ENCODE measurements at places on chromosomes 12 and 14.
A peak's percentile ranks its signal among the peaks of the same experiment; 100 is the strongest.

DNA sequence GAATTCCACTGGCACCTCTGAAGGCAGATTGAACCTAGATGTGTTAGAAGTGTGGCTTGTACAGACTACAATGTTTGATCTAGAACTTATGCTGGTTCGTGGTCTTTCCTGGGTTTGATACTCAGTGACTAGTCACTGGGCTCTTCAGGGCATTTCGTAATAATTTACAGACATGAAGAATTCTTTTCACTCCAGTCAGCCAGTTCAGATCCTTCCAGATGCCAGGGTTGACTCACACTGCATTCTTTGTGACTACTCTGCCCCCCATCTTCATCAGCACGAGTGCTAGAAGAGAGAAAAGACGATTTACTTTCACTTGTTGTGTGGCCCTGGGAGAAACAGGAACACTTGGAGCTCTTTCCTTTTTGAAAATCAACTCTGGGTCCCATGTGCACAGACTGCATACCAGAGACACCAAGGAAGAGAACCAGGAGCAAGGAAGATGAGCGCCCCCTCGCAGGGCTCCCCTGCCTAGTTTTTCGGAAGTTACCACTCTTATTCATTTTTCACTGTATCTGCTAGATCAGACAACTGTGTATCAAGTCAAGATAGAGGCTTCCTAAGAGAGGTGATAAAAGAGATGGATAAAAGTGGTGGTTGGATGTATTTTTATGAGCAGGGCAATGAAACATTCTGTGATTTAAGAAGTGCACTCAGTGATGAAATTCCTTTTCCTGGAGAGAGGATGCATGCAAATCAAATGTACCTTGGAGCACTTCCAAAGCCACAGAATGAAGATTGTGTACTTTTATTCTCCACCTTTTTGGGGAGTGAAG is 33.5 kb upstream of the EVL start:
- DNase-seq = no peak

DNA sequence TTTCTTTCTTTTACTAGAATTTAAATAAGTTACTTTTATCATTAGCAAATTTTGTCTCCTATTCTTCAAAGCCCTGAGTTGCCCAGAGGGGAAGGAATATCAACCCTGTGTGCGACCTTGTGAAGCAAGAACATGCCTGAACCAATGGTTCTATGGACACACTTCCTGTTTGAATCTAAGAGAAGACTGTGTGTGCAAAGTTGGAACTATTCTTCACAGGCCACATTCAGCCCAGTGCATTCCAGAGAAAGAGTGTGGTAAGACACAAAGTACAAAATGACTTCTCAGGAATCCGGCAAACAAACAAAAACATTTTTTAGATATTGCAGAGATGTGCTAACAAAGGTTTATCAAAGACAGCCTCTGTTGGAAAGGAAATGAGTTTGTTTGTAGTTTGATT is 90.8 kb upstream of the PTPRQ start:
- no peak for DNase-seq

DNA sequence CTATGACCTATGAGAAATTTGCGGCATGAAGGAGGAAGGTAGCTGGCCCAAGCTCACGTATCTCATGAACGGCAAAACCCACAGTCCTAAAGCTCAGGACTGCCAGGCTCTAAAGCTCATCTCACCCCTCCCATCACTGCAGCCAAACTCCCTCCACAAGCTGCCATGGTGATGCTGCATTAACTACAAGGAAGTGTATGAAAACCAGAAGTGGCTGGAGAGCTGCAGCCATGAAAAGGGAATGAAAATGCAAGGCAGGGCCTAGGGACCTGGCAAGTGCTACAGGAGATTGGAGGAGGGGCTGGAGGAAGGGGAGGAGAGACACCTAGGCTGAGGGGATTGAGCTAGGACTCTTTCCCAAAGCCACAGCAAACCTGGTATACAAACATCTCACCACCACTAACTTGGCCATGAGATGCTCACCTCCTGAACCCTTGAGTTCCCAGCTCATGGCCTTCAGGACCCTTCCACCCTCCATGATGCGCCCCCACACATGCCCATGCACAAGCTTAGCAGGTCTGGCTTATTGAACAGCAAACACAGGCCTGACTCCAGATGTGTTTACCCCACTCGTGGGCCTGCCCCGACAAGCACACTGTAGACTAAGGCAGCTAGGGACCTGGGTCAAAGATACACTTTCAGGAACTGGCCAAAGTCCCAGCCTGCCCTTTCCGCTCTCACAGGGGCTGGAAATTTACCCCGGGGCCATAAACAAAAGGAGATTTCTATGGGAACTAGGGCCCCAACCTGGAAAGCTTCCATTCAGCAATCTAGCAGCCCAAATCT is 42.0 kb downstream of the LTBP2 start:
- DNase-seq = no peak

DNA sequence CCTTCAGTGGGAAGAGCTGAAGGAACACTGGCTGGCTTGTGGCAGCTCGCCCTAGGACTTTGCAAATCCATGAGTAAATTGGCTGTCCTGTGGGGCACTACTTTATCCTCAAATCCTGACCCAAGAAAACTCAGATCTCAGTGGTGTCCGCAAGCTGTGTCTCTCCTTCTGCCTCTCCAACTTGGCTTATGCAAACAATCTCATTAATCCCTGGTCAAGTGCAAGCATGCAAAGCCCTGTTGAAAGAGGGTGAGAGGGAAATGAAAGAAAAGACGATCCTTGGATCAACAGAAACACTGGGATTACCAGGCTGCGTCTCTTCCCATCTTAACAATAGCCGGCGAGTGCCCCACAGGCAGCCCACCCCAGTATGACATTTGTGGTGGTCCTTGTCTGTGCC is 901.6 kb downstream of the BCL11B start:
- DNase-seq = no peak

GRCh38 chr12:14896521-14897169 is 11.0 kb upstream of the MGP start:
- DNase-seq = no peak

DNA sequence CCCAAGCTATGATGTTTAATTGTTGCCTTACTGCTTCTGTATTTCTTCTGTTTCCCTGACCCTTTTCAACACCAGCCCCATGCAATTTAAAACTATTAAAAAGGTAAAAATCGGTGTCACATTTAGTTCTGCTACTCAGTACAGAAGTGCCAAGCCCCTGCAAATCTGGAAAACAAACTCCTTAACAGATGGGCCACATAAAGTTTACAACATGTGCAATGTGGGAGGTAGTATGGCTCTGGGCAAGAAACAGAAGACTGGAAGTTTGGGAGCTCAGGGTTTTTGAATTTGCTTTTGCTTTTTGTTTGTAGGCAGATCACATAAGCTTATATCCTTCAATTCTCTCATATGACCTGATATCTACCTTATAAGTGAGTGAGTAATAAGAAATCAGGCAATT is 404.0 kb upstream of the ATP2B1 start:
- no peak for DNase-seq

- DNase-seq = no peak
Measured at GRCh38 chr12:55727643-55728185, 1.1 kb downstream of the CD63 start.

DNA sequence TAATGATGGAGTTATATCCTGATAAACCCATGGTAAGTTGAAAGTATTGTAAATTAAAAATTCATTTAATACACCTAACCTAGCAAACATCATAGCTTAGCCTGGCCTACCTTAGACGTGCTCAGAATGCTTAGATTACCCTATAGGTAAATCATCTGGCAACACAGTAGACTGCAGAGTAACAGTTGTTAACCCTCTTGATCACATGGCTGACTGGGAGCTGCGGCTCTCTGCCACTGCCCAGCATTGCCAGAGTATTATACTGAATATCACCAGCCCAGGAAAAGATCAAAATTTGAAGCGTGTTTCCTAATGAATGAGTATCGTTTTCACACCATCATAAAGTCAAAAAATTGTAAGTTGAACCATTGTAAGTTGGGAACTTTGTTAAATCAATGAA is 17.8 kb upstream of the TMPRSS12 start:
- DNase-seq = no peak

- no peak for DNase-seq
Measured at GRCh38 chr14:90087433-90087832, 25.6 kb downstream of the KCNK13 start.

DNA sequence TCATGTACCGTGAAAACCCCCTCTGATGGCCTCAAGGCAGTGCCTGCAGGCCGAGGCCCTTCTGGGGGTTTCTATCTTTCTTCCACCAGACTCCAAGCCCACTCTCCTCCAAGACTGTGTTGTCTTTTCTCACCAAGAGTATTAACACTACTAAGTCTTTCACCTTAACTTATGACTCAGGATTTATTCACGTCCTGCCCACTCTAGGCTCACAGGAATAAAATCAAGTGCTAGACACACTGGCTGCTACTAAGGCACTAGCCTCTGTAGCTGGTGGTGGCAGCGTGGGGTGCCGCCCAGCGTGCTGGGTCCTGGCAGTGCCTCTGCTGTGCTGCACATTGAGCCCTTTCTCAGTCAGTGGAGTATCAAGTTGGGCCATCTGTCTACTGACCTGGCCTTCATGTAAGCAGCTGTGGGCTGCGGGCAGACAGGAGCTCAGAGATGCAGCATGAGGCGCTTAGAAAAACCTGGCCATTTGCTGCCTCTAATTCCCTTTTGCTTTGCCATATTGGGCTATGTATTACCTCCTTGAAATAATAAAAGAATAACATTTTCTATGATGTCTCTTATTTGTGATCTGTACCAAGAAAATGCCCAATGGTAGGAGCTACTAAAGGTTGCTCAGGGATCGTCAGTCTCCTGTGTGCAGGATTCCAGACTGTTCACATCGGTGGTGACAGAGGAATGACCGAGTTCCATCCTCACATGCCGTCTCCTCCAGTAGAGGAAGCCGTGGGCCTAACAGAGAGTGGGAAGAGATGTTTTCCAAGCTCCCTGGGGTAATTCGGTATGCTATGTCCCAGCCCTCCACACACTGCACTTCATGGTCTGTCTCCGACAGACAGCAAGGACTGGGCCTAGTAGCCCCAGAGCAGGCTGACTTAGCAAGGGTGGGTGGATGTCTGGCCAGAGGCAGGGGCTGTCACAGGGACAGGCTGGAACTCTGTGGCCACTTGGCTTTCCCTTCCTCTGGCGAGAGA is 39.9 kb downstream of the MAX start:
- DNase-seq = no peak

GRCh38 chr12:27176765-27177164 is 67.3 kb upstream of the STK38L start:
- DNase-seq = peak; percentile 12

GRCh38 chr12:121489874-121490273 is 90.0 kb downstream of the RNF34 start:
- DNase-seq = no peak

GRCh38 chr14:30573966-30574365 is 15.0 kb downstream of the G2E3 start:
- DNase-seq = no peak

GRCh38 chr12:74899031-74899829 is 310.4 kb downstream of the KCNC2 start:
- DNase-seq = no peak

DNA sequence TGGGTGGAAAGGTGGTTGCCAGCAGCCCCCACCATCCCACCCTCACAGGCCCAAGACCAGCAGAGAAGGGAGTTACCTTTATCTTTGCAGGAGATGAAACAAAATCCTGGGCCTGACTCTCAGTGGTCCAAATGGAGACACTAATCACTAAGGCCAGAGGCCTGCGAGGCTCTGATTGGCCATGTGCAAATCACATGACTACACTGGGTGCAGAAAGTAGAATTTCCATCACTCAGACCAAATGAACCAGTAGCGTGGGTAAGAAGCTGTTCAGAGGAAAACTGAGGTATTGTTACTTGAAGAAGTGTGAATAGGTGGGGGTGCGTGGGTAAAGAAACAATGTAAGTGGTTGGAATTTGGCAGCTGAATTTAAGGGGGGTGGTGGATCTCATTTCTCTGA is 20.2 kb upstream of the PPP1CC start:
- DNase-seq = no peak

- no peak for DNase-seq
Measured at GRCh38 chr14:102913341-102914211, 8.9 kb upstream of the AMN start.

DNA sequence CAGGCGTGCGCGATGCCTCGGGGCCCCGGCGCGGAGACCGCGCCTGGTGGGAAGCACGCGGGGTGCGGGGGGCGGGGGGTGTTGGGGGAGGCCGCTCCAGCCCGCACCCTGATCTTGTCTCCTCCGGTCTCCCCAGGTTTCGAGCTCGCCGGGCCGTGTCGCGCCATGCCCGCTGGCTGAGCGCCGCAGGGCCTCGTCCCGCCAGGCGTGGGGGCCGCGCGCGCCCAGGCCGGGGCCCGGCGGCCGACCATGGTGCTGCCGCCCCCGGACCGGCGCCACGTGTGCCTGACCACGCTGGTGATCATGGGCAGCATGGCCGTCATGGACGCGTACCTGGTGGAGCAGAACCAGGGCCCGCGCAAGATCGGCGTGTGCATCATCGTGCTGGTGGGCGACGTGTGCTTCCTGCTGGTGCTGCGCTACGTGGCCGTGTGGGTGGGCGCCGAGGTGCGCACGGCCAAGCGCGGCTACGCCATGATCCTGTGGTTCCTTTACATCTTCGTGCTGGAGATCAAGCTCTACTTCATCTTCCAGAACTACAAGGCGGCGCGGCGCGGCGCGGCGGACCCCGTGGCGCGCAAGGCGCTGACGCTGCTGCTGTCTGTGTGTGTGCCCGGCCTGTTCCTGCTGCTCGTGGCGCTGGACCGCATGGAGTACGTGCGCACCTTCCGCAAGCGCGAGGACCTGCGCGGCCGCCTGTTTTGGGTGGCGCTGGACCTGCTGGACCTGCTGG is 2.4 kb downstream of the TMEM121 start:
- DNase-seq = no peak

GRCh38 chr12:29895966-29896365 is 112.2 kb upstream of the TMTC1 start:
- no peak for DNase-seq

DNA sequence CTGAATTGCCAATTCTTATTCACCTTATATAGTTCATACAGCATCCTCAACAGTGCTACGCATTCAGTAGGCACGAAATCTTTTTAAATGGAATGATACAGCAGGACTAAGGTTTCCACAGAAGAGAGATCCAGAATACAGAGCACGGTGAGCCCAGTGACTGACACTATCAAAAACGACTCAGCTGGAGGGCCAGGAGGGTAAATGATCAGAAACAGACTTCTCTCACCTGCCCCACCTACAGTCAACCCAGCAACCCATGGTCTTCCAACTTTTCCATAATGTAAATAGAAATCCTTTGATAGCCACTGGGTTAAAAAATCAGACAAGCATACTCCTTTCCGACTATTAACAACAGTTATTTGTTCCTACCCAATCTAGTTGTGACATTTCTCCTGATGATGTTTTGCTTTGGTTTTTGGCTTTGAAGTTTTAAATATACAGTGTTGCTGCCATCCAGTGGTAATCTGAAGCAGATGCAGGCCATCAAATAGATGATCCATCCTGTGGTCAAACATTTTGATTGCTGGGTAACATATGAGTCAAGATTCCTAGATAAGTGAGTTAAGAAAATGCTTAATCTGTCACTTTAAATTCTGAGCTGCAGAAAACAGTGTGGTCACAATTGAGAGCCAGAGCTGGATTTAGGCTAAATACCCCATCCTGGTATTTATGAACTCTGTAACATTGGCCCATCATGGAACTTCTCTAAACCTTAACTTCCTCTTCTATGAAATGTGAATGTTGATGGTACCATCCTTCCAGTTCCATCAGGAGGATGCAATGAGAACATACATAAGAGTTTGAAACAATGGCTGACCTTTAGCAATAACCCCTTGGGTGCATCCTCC is 42.0 kb downstream of the GPHB5 start:
- no peak for DNase-seq
